ENCODE measurements at places on chromosomes 1 and 21. TPM values are rescaled to one million over a fixed set of nuclear protein-coding genes. Genes with fewer than 3 reads are reported as not detected.

JAM2 gene
- polyA plus RNA-seq, result 14.1 TPM

FAM72D gene
- 3.5 TPM for polyA plus RNA-seq

DNA sequence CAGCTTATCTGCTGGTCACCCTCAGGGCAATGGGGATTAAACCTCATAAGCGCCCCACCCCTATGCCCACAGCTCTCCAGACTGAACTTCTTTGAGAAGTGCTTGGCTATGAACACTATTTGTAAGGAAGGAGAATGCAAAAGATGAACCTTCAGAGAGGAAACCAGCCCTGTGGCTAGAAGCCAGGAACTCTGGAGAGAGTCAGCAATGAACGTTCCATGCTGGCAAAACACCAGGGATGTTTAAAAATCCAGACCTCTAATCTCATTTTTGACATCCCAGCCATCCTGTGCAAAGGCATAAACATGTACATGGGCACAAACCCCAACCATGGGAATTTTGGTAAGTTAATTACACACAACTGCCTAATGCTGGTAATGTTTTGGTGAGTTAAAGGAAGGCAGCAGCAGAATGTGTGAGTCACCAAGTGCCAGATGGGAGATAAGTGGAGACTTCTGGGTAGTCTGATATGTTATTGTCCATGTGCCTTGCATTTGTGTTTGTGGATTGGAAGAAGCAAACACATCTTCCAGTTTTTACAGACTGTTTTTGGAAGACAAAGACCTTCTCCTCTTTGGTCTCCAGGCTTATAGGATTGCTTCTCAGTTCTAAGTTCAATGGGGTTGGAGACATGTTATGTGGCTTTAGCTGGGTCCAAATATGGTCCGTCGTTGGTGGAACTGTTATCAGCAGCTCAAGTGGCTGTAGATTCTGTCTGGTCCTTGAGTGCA, 174.1 kb upstream of the ETV3 start:
- no peak for DNase-seq

NR1I3 gene
- polyA plus RNA-seq, result 3.6 TPM

DNA sequence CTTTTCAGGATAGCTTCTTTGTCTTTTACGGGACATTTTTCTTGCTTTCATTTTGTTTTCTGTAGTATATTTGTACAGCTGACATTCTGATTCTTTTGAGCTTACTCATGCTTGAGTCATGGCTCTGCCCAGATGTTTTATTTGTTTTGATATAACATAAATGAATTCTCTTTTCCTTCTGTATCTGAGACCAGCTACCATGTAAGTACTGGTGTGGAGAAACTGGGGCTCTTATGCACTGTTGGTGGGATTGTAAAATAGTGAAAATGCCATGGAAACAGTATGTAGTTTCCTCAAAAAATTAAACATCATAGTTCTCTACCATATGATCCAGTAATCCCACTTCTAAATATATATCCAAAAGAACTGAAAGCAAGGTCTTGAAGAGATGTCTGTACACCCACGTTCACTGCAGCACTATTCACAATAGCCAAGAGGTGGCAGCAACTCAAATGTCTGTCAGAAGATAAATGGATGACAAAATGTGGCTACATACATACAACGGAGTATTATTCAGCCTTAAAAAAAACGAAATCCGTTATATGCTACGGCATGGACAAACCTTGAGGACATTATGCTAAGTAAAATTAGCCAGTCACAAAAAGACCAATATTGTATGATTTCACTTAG, 61.4 kb downstream of the EIF2B3 start:
- DNase-seq, result no peak

SEMA6C gene
- polyA plus RNA-seq, result 29.8 TPM

DCST1 gene
- 0.58 TPM for polyA plus RNA-seq

DNA sequence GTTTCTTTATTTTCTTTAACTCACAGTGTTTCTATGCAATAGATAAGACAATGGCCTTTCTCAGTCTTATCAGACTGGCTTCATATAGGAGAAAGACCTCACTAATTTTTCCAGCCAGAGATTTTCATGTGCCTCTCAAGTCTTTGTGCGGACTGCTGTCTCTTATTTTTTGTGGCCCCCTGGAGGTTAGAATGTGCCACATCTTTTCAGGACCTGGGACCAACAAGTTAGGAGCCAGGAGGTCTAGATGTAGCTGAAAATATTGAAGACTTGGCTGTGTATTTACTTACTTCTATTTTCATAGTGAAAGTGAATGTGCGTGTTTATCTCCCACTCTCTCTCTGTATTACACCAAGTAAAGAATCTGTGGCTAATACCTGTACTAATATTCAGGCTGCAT, 42.1 kb upstream of the CFHR3 start:
- no peak for DNase-seq

VWA1 gene
- polyA plus RNA-seq, result 36.0 TPM

DNA sequence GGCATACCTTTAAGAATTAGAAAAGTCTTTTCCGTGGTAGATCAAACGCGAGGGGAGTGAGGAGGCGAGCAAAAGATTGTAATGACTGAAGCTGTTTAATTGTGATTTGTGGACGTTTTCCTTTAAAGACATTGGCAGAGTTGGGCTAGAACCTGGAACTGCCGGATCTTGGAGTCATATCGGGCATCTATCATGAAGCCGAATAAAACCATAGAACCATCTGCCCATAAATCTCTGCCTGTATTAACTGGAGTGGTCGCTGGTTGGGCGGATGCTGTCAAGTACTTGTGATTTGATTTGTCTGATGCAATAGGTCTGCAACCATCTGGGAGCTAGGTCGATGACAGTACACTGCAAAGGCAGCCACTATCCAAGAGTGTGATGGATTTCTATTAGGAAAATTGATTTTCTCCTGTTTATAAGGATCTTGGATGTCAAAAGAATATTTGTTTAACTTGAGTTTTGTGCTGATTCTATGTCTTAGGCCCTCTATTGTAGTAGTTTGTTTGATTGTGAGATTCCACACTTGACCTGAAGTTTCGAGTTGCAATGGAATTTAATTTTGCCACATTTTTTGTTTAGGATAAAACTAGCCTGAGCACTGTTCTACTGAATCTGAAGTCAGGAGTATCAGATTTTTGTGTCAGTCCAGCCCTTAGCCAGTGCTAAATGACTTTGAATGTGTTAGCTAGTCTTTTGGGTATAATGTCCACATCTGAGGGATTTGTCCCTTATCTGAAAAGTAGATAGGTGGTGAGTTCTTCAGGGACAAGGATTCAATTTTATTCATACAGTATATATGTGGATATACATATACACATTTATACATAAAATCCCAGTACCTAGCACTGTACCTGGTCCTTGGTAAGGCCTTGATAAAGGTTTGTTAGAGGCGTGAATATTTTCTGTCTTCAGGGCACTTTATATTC, 1.2 kb downstream of the SARS1 start:
- DNase-seq, result no peak

ATP6V1G3 gene
- 3.2 TPM for polyA plus RNA-seq

INAVA gene
- 33.8 TPM for polyA plus RNA-seq

DNA sequence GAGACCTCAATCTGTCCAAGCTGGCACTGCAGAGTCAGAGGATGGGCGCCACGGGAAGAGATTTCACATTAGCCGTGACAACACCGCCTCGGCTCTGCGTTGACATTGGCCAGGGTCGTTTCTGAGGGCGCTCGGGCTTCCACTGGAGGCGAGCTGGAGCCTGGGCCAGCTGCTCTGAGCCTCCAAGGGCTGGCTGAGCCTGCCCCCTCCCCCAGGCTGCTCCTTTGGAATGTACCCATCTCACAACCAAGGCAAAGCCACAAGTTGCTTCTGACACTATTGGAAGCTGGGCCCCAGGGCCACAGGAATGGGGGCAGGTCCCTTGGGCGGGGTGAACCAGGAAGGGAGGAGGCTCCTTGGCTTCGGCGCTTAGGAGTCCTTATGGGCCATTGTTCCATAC, 12.7 kb downstream of the GPR3 start:
- no peak for DNase-seq

DNA sequence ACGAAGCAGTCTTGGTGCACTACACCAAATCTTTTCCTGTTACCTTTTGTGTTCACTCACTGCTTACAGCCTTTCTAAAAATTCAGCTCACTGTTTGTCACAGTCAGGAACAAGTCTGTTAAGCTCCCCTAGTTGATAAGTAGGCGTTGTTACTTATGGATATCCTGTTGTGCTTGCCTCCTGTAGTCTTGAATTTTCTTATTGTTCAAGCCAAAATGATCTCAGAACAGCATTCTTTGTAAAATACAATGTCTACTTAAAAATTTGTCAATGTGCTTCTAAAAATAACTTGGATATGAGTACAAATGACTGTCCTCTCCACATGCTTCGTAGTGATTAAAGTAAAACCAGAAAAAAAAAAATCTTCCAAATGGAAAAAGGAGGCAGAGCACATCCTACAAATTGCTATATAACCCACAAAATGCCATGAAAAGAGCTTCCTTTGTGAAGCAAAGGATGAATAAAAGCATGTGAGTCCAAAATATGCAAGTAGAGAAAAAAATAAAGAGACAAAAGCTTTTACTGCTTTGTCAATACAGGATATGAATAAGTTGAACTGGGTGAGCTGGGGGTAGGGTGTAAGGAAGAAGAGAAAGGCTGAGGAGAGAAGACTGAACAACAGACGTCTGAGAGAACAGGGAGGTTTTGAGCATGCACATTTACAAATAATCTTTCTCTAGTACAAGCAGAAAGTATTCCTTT, 228.9 kb upstream of the ADGRL4 start:
- no peak for DNase-seq

NBPF4 gene
- not detected for polyA plus RNA-seq

SEC16B gene
- polyA plus RNA-seq, result 4.1 TPM

- no peak for DNase-seq
These were observed 45.1 kb downstream of the PGBD5 start for GRCh38 chr1:230381049-230381467.

LIN28A gene
- polyA plus RNA-seq, result 0.15 TPM

DNA sequence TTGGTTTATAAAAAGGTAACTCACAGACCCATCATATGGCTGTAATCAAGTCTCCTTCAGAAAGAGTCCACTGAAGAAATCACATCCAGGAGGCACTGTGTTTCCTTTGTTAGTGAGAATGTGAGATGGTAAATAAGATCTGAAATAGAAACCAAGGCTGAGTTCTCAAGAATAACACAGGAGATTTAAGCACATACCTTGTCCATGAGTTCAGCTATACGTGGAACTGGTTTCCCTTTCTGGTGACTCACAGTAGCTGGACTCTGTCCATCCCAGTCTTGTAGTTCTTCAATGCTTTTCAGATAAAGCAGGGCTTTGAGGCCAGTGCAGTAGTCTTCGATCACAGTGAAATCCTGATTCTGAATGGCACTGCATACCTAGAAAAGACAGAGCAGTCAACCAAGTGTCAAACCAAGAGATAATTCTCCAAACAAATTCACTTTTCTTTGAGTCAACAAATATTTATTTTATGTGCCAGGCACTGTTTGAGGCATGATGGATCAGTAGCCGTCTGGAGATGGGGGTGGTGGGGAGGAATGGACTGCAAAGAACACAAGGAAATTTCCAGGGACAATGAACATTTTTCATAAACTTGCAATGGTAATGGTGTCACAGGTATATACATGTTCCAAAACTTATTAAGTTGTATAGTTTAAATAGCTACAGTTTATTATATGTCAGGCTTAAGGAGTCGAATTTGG, 471.4 kb downstream of the PTBP2 start:
- DNase-seq, result no peak

- DNase-seq, result no peak
These were observed 21.4 kb upstream of the PKN2 start for GRCh38 chr1:88662723-88663122.

DNA sequence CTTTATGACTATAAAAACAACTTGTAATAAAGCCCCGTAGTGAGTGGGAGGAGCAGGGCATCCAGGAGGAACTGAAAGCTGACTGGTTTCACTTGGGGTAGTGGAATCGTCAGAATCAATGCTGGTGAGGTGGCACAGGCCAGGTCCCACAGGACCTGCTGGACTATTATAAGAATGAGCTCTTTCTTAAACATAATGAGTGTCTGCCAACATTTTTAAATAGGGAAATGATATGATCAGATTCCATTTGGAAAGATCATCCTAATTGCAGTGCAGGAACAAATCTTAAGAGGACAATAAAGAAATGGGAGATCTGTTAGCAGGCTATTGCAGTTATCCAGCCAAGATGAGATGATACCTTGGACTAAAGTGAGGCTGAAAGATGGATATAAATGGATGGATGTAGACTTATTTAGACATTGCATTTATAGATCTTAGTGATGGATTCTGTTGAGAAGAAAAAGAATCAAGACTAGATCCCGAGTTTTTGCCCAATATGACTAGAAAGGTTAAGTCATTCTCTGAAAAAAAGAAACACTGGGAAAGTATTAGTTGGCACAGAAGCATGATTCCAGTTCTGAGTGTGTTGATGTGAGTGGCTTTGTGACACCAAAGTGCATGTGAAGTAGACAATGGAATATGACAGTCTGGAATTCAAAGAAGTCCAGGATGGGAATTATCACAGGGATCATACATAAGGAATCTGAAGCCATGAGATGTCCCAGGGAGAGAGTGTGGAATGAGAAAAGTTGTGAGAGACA, 153.3 kb upstream of the SGIP1 start:
- no peak for DNase-seq

F5 gene
- 5.7 TPM for polyA plus RNA-seq

DNA sequence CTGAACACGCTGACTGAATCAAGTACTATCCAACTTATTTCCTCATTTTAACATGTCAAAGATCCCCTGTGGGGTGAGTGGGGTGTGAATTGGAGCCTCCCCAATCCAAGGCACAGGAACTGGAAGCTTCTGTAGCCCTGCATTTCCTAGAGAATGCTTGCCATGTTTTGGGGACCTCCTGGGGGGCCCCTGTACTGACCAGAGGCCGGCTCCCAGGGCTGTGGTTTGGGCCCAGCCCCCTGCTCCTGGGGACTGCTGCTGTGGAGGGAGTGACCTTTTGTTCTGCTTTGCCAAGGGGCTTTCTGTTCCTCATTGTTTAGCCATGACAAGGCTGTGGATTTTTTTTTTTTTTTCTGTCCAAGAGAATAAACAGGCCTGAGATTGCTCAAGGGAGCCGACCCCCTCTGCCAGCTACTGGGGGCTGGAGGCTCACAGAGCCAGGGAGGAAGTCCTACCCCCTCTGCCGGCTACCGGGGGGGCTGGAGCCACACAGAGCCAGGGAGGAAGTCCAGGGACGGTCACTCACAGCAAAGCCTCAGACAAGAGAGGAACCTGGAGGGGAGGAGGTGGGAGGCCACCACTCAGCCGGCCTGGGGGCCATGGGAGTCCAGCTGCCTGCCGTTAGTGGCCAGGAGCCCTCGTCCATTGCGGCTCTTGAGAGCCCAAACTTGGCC, 17.4 kb downstream of the TNFRSF1B start:
- DNase-seq, result no peak

- DNase-seq, result no peak
These were observed 58.5 kb upstream of the ASB17 start for GRCh38 chr1:75990686-75991085.

OR2T35 gene
- not detected for polyA plus RNA-seq

GRCh38 chr1:98336472-98337083, 324.9 kb upstream of the SNX7 start:
- no peak for DNase-seq

BEST4 gene
- polyA plus RNA-seq, result 0.96 TPM

- no peak for DNase-seq
These were observed 950 bp upstream of the LRP8 start for GRCh38 chr1:53328541-53329499.

DNA sequence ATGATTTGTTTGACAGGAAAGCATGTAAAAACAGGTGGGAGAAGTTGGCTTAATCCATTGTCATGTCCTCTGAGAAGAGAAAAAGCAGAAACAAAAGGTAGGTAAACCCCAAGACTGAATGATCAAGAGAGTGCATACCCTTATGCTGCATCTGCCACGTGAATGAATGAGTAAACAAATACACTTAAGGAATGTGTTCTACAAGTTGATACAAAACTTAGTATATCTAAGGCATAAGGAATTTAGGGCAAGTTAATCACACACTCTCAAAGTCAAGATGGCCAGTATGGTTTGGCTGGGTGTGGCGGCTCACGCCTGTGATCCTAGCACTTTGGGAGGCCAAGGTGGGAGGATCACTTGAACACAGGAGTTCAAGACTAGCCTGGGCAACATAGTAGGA, 34.2 kb downstream of the HMCN1 start:
- no peak for DNase-seq

All from left kidney (tissue), 8 donors.